Activated CD4-positive, alpha-beta T cell treated with anti-CD3 and anti-CD28 coated beads for 1 hour (primary cell): ENCODE measurements at places on chromosomes 4 and X.
A peak's percentile ranks its signal among the peaks of the same experiment; 100 is the strongest.

DNA sequence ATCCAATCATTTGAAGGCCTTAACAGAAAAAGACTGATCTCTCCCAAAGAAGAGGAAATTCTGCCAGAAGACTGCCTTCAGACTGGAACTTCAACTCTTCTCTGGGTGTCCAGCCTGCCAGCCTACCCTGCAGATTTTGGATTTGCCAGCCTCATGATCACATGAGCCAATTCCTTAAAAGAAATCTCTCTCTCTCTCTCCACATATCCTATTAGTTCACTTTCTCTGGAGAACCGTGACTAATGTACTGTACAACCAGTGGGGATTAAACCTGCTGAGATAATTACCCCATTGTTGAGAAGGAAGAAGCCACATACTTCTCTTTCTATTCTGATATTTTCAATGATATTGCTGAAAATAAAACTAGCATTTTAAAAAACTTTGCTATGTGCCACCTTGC lies 711.3 kb upstream of the AMOT start:
- no peak for DNase-seq

DNA sequence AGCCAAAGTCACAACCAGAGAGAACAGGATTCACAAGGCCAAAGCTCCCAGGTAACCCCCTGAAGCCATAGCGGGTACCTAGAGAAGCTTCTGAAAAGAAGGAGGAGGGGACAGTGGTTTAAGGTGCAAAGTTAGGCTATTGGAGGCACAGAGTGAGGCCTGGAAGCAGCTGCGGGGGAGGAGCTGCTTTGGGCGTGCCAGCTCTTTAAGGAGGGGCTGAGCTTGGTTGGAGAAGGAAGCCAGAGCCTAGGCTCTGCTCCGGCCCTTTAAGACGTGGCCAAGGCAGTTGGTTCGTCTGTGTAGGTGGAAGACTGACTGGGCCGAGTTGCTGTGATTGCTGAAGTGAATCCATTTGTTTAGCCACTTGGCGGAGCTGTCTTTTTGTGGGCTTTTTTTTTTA lies 1.5 kb downstream of the KLF8 start:
- DNase-seq, result no peak

GRCh38 chr4:1639299-1639868 lies 44.7 kb downstream of the FAM53A start:
- no peak for DNase-seq

DNA sequence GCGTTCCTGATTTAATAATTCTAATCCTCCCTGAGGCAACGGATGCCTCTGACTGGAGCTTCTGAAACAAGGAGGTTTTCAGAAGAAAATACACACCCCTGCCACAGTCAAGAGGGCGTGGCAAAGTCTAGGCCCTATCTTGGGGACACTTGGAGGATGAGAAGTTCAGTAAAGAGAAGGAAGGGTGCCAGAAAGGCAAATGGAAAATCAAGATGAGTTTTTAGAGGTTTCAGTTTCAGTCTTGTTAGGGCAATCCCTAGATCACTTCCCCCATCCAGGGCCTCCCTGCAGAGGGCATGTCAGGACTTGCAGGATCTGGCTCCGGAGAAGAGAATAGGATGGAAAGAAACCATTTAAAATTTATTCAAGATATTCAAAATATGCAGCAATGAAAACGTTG lies 28.5 kb upstream of the FGF2 start:
- DNase-seq, result no peak

GRCh38 chrX:67543818-67544217 lies at the start of gene AR:
AR (plus strand) TSS chrX:67544021; CDS start chrX:67545147, 1,126 bp downstream.
- DNase-seq, result no peak

DNA sequence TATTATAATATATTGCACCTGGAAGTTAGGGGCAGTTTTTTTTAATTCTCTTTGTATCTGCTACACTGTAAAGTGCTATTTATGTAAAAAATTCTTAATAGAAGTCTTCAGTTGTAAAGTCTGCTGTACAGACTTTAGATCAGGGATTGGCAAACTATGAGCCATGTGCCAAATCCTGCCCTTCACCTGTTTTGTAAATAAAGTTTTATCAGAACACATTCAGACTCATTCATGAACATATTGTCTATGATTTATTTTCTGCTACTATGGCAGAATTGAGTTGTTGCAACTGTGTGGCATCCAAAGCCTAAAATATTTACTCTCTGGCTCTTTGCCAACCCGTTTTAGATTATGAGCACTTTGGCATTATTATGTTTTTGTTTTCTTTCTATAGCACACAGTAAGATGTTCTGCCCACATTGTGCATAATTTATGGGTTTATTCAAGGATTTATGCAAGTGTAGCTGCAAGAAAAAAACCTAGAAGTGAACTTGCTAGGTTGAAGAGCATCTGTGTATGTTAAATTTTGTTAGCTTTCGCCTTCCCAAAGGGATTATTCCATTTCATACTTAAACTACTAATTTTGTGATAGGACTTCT lies 56.9 kb downstream of the CLCN3 start:
- no peak for DNase-seq

DNA sequence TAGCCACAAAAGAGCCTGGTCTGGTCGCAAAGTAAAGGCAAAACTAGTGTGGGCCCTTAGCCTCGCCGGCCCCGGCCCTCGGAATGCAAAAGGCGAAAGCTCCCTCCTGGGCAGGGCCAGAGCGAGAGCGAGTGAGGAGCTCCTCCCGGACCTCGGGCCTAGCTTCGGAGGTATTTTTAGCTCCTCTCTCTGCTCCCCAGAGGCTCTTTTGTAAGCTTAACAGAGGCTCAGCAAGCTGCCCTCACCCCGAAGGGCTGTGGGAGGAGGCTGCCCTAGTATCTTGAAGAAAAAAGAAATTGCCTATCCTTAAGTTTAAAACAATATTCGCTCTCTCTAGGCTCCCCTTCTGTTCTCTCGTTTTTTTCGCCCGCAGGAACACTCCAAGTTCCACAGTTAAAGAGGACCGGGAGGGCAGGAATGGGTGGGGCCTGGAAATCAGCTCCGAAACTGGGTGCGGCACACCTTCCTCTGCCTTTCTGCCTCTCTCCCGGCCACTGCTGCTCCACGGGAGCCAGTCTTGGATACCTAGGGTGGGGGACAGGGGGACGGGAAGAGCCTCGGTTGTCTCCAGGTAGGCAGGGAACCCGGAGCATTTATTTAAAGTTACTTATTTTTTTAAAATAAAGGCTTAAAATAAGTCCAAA lies 12.1 kb downstream of the HAND2 start:
- no peak for DNase-seq

GRCh38 chr4:132026166-132026565 lies 1122.9 kb upstream of the PCDH10 start:
- no peak for DNase-seq

- no peak for DNase-seq
These were observed 38.6 kb upstream of the ATP6AP2 start for GRCh38 chrX:40542208-40542607.

DNA sequence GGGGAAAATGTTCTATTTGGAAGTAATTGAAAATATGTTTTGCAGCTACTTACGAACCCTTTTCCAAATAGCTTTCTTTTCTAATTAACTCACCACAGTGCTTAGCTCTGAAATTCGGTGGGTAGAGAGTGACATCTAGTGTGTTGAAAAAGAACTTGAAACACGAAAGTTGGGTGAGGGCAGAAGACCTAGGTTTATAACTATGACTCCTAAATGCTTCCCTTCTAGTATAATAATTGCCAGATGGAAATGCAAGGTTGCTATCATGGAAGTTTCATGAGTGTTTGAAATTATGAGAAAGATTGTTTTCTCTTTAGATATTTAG lies 77.3 kb upstream of the NOCT start:
- DNase-seq, result no peak

- DNase-seq, result no peak
These were observed 46.1 kb downstream of the TMEM150C start for GRCh38 chr4:82515705-82516104.

DNA sequence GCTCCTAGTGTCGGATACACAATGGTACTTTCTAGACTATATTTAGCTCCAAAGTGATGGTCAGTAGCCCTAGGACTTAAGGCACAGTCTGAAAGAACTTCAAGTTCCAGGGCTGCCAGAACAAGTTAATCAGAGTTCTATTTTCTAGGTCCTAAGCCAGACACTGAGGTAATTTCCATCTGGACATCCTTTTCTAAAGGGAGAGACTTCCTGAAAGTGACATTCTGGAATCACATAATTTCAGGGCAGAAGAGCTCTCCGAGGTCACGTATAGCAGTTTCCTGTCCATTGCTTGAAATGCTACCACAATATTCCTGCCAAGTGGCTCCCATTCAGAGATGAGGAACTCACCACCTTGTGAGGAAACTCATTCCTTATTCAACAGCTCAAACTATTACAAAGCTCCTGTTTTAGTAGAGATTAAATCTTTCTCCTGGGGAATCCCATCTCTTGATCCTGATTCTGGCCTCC lies 117.9 kb downstream of the COL25A1 start:
- DNase-seq, result no peak

GRCh38 chrX:119118780-119119395 lies 8.7 kb downstream of the KIAA1210 start:
- peak; percentile 15 for DNase-seq

DNA sequence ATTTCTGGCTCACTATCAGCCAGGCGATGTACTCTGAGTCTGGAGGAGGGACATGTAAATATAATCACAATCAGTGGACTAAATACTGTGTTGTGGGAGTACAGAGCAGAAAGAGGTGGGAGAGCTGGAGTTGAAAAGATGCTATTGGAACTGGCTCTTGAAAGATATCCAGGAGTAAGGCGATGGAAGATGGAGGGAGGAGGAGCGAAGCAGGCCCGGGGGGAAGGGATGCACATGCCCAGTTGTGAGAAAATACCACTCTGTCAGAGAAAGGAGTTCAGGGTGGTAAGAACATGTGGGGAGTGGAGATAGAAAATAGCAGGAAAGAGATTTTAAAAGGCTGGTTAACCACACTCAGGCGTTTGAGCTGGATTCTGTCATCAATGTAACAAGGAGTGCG lies 216.9 kb upstream of the ETNPPL start:
- no peak for DNase-seq

DNA sequence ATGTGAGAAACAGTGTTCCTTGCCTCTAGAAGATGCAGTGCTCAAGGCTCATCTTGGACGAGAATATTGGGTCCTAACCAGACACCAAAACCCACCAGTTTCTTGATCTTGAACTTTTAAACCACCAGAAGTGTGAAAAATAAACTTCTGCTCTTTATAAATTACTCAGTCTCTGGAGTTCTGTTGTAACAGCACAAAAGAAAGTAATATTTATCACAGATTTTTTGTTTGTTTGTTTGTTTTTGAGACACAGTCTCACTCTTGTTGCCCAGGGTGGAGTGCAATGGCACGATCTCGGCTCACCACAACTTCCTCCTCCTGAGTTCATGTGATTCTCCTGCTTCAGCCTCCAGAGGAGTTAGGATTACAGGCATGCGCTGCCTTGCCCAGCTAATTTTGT lies 371.1 kb upstream of the NDST4 start:
- DNase-seq, result no peak

GRCh38 chrX:20091499-20091898 lies 25.2 kb downstream of the MAP7D2 start:
- DNase-seq, result no peak

GRCh38 chr4:22237155-22237751 lies 278.6 kb downstream of the ADGRA3 start:
- peak; percentile 24 for DNase-seq

- DNase-seq, result no peak
These were observed 325.0 kb downstream of the PDHA2 start for GRCh38 chr4:96164814-96165351.

DNA sequence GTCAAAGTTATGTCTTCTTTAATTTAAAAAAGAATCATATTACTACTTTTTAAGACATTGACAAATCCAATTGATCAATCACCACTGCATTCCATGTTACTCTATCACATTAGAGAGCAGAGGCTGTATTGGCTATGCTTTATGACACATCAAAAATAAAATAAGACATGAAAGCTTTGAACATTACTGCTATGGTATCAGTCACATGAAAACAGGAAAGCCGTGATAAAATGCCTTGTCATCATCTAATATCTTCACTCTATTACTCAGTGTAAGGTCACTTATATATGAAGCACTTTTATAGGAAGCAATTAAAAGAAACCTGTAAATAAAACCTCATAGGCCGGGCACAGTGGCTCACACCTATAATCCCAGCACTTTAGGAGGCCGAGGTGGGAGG lies 27.7 kb upstream of the CEP135 start:
- DNase-seq, result no peak

- no peak for DNase-seq
These were observed 13.3 kb downstream of the CNOT6L start for GRCh38 chr4:77805840-77806239.

DNA sequence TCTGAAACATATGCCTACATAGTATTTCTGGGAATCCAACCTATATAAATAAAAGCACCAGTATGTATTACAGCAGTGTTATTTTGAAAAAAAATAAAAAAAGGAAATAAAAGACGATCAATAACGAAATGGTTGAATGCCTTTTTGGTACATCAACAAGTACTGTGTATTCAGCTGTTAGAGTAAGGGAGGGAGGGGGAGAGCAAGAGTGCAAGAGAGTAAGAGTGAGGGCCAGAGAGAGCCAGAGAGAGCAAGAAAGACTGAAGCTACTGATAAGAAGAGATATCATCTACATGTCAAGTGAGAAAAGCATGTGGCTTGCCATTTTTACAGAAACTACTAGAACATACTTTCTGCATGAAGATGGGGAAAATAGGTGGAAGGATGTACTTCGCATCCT lies 1.8 kb downstream of the SPIN4 start:
- DNase-seq, result no peak

- DNase-seq, result no peak
These were observed 1.5 kb upstream of the PAQR3 start for GRCh38 chr4:78940752-78941151.

- no peak for DNase-seq
These were observed 6.4 kb downstream of the EVC2 start for GRCh38 chr4:5701971-5702370.

- DNase-seq, result no peak
These were observed 23.3 kb downstream of the LIMCH1 start for GRCh38 chr4:41561244-41561643.
